ENCODE measurements at places on chromosomes 12 and 14.

GRCh38 chr12:85448548-85449139 is 168.6 kb downstream of the ALX1 start:
- no peak for DNase-seq

DNA sequence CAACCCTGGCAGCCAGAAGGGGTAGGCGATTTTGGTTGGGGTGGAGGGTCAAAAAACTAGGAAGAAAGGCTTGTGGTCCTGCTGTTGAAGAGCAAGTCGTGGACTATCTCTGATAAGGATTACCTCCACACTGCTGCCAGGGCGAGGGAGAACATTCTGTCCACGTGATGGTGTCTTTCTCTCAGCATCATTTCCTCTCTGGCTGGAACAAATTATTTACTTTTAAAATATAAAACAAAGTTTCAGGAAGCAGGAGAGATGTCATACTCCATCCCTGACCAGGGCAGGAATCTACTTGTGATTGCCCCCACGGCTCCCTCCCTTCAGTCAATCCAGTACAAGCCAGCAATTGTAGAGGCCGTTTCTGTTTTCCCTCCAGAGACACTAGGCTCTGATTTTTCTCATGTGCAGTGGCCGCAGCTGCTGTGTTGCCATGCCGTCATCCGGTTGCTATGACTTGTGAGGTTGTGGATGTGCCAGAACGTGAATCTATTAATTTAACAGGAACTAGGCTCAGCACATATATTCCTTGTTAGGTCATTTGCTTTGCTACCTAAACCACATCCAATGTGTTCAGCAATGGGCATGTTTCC is 61.5 kb upstream of the PTGR2 start:
- peak; percentile 52 for DNase-seq

GRCh38 chr14:65879248-65880009 is 466.9 kb downstream of the FUT8 start:
- no peak for DNase-seq

GRCh38 chr14:26067341-26067740 is 530.5 kb downstream of the NOVA1 start:
- DNase-seq: no peak

DNA sequence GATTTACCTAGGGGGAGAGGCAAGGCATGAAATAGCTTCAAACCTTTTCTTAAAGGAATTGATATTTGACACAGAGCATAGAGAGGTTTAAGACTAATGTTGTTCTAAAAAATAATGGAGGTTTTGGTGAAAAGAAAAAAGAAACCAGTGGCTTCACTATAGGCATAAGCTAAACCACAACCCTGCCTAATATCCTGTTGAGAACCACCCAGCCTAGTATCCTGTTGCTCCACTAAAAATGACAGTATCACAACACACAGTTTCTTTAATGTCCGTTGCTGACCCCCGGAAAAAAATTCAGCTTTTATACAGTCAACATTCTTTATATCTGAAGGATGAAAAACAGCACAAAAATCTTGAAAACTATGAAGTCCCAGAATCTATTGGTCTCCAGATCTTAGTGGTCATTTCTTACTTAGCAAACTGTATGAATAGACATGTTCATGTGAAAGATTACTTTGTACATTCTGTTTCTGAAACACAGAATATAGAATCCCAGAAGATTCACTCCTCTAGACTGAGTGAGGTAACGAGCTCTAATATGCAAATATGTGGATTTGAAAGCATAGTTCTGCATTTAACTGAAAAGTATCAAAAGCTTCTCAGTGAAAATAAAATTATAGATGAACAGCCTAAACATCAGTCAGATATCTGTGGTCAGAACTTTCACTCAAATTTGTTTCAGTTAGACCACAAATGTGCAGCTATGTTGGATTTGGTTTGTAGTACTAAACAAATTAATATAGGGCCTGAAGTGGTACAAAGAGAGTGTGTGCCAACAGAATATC is 40.5 kb downstream of the GALC start:
- DNase-seq: no peak

DNA sequence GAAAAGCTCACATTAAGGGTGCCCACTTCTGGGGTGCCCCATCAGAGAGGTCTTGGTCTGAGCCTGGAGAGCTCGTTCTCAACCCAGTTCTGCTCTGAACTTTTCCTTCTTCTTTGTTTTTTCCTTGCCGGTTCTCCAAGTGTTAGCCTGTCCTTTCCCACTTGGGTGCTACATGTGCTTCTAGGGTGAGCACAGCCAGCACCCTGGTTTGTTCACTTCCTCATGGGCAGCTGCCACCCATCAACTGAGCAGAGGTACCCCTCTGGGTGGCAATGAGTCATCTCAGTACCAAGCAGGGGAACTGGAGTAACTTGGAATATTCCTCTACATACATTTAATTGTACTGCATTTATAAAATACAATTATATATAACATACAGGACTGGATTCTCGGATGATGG is 3.9 kb upstream of the SYNE3 start:
- no peak for DNase-seq

DNA sequence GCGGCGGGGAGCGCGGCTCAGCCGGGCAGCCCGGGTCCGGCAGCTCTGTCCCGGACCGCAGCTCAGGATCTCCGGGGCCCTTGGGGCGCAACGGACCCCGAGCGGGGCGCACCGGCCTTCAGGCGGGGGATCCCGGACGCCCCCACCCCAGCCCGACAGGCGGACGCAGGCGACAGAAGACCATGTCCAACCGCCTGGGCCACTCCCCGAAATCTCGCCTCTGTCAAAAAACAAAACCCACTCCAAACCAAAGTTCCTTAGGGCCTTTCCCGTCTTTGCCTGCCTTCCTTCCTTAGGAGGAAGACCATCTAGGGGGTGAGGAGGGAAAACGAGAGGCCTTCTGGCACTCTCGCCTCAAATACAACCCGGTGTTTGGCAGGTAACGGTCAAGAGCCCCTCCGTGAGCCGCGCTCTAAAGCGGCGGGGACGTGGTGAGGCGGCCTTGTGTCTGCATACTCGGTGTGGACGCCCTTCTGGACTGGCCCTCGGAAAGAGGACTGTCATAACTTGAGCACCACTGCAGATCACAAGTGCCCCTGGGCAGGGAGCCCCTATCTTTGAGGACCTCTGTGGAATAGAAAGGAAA is 604 bp downstream of the HCFC2 start:
- DNase-seq: no peak

DNA sequence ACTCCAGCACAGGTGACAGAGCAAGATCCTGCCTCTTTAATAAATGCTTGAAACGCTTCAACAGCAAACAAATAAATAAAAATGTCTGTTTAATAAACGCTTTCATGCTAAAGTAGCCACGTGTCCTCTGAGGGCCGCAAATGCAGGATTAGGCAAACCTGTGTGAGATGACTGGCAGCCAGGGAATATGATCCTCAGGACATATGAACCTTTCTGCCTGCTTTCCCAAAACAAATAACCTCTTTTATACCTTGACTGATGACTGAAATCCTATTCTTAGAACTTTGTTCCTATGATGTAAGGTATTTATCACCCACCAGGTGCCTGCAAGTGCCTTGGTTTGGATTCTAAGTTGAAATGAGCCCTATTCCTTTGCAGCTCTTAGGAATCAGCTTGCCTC is 14.5 kb upstream of the FLVCR2 start:
- no peak for DNase-seq

DNA sequence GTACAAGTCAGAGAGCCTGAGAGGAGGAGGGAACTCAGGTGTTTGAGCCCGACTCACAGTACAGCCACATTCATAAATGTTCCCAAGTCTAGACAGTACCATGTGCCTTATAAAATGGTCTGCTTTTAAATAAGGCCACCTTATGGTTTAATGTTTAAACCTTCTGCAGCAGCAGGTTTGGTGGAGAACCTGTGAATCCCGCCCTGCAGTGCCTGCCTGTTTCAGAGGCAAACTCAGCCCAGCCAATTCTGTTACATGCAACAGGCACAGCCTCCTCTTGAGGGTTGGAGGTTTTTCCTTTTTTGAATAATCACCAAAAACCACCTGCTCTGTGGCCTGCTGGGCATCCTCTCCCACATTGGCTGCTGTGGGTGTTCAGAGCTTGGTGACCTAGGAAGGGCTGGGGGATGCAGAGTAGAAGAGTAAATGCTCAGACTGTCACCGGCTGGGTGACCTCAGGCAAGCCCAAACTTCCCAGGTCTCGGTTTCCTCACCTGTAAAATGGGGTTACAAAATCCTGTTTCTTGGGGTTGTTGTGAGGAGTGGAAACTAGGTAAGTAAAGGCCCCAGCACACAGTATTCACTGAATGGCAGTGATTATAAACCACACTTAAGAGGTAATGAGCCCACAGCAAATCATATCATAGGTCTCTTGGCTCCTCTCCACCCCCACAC is 28.0 kb downstream of the NUAK1 start:
- no peak for DNase-seq

GRCh38 chr12:31832740-31833729 is 104.2 kb upstream of the AMN1 start:
- no peak for DNase-seq

- no peak for DNase-seq
These were observed 56.2 kb upstream of the NID2 start for GRCh38 chr14:52124791-52125684.

- no peak for DNase-seq
These were observed 366.0 kb upstream of the DDHD1 start for GRCh38 chr14:53519137-53519536.

DNA sequence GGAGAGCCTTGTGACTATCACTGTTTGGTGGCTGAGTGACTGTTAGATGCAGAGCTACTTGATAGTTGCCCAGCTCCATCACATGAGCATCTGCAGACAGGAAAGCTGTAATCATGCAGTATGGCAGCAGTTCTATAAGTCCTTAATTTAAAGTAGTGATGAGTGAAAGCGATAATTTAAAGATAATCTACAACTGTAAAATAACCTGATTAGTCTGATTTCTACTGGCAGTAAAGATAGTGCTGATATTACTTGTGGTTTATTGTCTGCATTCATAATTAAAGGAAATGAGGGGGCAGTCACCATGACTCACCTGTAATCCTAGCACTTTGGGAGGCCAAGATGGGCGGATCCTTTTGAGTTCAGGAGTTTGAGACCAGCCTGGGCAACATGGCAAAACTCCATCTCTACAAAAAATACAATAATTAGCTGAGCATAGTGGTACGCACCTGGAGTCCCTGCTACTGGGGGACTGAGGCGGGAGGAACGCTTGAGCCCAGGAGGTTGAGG is 41.2 kb upstream of the PLEKHD1 start:
- no peak for DNase-seq

DNA sequence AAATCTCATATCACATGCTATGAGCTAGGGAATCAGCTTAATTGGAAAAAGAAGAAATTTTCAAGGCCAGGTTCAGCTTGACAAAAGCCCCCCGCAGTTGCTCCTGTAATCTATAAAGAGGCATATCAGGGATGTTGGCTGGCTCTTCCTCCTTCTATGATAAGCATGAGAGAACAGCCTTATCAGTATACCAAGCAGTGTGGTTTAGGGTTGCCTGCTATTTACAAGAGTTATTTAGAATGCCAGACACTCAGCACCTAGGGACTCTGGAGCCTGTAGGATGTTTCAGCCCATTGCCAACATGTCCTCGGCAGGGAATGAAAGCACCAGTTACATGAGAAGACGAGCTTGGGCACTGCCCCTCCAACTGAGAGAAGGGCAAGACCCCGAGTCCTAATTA is 89.5 kb upstream of the TMPO start:
- no peak for DNase-seq

- DNase-seq: no peak
These were observed 39.9 kb upstream of the STON2 start for GRCh38 chr14:81440041-81440440.

- no peak for DNase-seq
These were observed 1.0 kb downstream of the NRIP2 start for GRCh38 chr12:2833810-2834209.

GRCh38 chr14:47207617-47208016 is 467.8 kb downstream of the MDGA2 start:
- DNase-seq: no peak

- peak; percentile 77 for DNase-seq
These were observed 3.7 kb downstream of the ZFP36L1 start for GRCh38 chr14:68788996-68789820.

DNA sequence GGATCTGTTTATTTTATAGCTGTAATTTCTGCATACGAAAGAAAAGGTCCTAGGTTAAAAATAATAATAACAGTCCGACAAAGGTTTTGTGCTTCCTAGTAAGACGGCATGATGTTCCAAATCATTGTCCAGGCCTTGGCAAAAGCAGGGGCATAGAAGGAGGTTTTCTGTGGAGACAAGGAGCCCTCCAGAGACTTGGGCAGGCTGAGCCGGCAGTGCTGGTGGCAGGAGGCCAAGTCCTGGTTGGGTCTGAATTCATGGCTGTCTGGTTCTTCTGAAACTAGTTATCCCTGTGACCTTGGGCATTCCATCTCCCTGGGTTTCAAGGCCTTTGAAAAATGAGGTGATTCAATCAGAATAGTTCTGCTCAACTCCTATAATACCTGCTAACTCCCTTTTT is 44.0 kb downstream of the KCNK13 start:
- DNase-seq: no peak

GRCh38 chr14:89481196-89481595 is 64.2 kb upstream of the FOXN3 start:
- DNase-seq: no peak

DNA sequence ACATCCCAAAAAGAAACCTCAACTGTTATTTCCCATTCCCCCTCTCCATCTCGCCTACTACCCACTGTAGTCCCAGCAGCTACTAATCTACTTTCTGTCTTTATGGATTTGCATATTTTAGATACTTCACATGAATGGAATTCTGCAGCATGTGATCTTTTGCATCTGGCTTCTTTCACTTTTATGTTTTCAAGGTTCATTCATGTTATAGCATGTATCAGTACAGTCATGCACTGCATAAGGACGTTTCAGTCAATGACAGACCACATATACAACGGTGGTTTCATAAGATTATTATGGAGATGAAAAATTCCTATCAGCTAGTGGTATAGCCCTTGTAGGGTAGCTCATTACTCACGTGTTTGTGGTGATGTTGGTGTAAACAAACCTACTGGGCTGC is 24.5 kb downstream of the PCNX4 start:
- no peak for DNase-seq

- no peak for DNase-seq
These were observed 367 bp upstream of the FRS2 start for GRCh38 chr12:69469854-69470188.
